ENCODE measurements at places on chromosomes 1 and 21.

DNA sequence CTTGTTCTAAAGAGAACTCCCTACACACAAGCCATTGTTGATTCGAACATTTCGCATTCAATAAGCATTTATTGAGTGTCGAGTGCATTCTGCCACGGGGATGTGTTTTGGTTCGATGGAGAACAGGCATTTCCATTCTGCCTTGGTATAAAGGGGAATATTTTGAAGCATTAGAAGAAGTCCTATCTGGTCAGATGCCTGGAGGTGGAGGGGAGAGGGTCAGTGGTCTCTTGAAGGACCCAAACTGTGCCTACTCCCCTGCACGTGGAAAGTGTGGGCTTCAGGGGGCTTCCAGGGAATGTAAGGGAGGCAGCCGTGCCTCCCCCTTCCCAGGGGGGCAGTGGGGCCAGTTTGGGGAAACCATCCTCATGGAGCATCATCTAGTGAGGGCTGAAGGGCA lies 8.3 kb downstream of the AJAP1 start:
- no peak for DNase-seq

DNA sequence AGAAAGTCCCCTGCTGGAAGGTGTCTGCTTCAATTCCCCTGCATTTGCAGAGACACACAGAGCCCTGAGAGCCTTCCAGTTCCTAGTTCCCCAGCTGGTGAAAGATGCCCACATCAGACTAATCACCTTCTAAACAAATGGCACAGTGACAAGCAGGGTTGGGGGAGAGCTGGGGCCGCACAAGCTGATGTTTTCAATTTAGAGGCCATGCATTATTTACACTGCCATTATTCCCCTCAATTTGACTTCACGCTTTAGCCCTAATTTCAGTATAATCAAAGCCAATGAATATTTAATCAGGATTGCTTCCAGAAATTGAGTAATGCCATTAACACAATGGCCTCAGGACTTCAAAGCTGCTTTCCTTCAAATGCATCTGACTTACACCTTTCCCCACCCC lies 81.5 kb downstream of the BEND5 start:
- no peak for DNase-seq

GRCh38 chr1:155086128-155086741 lies 7.6 kb downstream of the EFNA3 start:
- peak; percentile 84 for DNase-seq

GRCh38 chr1:151477066-151477465 lies 17.8 kb upstream of the POGZ start:
- DNase-seq = no peak

DNA sequence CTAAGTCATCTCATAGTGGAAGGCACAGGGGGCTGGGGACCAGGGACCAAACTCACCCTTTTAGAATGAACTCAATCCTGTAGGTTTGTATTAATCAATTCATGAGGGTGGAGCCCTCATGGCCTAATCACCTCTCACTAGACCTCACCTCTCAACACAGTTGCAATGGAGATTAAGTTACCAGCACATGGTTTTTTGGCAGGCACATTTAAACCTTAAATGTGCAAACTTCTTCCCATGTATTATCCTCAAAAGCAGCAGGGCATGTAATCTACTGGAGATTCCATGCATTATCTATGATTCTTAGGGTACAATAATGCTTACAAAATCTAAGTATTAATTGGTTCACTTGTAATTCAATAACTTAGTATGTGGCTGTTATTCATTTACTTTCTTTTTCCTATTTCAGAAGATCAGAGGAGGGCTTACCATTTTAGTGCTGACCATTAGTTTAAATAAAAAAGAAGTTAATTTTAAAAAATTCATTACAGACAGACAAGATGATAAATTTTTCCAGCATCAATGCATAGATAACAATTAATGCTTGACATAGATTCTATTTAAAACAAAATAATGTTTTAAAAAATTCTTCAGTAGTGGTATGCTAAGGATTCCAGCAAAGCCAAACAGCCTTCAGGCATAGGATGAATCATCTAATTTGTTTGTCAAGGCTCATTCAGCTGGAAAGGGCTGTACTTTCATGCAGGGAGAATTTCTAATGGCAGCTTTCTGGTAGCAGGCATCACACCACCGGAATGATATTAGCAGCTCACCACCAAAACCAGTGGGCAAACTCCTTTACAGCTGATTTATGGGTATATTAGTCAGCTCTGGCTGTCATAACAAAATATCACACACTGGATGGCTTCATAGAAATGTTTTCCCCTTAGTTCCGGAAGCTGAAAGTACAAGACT lies 124.6 kb upstream of the ZNF648 start:
- DNase-seq = no peak

- no peak for DNase-seq
Observed at GRCh38 chr21:39972976-39973770, 105.9 kb downstream of the PCP4 start.

DNA sequence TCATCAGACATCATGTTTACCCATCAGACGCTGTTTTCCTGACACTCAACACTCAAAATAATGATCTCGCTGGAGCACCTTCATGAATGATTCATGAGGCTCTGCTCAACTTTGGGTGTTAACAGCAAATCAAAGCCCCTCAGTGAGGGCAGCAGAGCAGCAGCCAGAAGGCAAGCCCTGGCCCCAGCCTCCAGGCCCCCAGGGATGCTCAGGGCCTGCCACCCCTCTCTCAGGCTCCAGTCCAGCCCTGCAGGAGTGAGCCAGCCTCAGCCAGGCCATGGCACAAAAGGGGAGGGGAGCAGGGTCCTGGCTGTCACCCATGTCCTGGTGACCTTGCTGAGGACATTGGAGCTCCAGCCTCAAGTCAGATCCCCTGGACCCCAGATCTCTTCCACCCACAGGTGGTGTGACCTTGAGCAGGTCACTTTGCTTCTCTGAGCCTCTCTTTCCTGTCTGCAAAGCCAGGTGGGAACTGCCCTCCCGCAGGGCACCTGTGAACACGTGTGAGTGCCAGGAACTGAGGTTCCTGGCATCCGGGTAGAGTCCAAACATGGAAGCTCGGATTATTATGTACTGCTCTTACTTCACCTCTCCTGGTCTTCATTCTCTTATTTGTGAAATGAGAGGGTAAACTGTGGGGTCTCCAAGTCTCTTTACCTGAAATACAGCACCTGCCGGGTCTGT lies 161.6 kb upstream of the VAMP3 start:
- no peak for DNase-seq

DNA sequence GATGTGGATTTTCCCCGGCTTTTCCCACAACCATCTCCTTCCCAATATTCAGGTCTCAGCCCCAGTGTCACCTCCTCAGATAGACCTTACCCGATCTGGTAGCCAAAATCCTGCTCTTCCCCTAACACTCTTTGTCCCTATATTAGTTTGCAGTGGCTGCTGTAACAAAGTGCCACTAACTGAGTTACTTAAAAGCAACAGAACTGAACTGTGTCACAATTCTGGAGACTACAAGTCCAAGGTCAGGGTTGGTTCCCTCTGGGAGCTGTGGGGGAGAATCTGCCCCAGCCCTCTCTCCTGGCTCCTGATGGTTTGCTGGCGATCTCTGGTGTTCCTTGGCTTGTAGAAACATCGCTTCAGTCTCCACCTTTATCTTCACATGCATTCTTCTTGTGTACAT lies 64.0 kb downstream of the NENF start:
- DNase-seq = no peak

GRCh38 chr1:210557426-210558077 lies 228.8 kb downstream of the HHAT start:
- DNase-seq = no peak

DNA sequence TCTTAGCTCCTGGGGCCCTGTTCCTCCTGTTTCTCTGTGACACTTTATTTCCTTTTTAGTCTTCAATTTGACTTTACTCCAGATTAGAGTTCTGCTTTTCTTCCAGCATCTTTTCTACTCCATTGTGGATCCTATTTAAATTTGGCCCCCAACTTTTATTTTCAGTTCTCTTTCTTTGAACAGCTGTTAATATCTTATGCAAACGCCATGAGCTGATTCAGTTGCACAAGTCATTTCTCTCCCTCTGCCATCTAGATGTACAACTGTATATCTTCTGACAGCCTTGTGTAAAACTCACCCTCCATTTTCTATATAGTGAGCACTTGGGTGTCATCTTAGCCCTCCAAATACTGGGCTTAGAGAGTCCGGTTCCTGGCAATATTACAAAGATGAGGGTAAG lies 42.2 kb downstream of the SPATA17 start:
- DNase-seq = no peak

DNA sequence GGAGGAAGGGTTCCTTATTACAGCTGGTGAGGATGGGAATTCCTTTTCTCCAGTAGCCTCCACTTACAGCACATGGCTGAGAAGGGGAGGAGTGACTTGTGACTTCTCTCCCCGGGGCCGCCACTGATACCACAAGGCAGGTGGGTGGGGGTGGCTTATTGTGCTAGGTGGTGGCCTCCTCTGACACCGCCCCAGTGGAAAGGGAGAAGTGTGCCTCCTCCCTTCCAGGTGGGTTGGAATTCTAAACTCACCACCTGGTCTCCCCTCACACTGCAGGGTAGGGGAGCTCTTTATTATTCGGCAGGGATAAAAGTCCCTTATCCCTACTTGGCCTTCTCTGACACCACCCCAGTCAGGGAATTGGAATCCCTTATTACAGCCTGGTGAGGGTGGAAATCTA lies 89.5 kb downstream of the CCDC30 start:
- DNase-seq = no peak

DNA sequence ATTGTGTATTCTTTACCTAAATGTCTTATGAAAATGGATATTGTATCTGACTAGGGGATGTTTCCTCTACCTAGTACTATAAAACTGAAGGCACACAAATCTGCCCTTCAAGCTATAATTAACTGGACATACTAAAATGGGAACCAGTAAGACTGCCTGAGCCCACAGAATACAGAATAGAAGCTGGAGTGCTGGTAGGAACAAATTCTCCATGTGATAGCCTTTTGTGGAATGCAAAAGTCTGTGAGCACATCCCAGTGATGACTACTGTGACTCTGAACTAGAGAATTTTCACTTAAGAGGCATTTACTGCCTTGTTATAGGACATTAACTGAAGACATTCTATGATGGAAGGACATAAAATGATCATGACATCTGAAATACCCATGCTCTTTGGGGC lies 30.3 kb downstream of the KIFAP3 start:
- no peak for DNase-seq

DNA sequence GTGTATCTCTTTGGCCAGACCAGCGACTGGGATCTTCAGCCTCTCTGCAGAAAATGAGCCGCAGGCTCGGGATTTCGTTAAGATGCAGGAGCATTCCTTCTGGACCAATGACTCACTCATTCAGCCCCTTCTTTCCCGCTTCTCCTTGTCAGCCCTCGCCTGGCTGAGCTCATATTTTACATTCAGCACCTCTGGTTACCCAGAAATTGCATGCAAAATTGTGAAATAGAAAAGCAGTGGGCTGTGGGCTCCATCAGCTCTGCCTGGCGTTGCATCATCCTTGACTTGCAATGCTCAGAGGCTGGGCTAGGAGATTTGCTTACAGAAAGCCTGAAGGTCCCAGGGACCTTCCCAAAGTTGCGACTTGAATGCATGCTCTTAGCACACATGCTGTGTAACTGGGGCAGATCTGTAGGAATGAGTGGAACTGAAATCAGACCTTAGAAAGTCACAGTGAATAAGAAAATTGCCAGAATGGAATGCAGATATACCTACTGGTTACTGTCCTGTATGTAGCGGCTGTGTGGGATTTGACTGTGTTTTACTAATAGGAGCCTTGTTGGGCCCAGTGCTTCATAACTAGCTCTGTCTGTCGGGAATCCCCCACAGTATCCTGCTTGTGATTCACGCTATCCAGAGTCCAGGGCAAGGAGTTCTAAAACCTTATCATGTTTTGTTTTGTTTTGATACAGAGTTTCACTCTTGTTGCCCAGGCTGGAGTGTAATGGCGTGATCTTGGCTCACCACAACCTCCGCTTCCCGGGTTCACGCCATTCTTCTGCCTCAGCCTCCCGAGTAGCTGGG lies 444.8 kb downstream of the KIF26B start:
- DNase-seq = no peak

- peak; percentile 20 for DNase-seq
Observed at GRCh38 chr1:71049951-71050598, 2.5 kb upstream of the PTGER3 start.

- no peak for DNase-seq
Observed at GRCh38 chr1:18949686-18950400, 6.6 kb downstream of the IFFO2 start.

DNA sequence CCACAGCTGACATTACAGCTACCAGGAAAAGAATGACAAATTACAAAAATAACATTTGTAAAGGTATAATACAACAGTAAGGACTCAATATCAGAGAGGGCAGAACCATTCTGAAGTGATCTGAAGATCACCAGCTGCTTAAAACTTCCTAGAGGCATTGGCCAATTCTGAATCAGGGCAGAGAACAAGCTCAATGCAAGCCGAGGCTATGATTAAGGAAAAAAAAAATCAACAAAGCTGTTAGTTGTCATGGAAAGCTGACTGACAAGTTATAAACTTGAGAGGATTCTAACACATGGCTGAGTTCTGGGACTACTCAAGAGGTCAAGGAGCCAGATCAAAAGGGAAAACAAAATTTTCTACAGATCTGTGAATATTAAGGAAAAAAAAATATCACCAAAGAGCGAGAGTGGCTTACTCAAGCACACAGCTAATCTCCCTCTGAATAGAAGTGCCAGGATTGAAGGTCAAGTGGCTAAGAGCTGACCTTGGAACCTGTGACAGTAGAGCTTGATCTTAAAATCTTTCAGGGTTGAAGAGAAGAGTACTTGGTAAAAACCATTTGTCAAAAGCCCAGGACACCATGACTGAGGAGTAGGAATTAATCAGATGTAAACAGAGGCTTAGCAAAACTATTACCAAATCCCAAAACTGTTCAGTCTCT lies 383.4 kb downstream of the USP25 start:
- no peak for DNase-seq

GRCh38 chr1:61436491-61437120 lies 288.3 kb downstream of the TM2D1 start:
- DNase-seq = no peak

DNA sequence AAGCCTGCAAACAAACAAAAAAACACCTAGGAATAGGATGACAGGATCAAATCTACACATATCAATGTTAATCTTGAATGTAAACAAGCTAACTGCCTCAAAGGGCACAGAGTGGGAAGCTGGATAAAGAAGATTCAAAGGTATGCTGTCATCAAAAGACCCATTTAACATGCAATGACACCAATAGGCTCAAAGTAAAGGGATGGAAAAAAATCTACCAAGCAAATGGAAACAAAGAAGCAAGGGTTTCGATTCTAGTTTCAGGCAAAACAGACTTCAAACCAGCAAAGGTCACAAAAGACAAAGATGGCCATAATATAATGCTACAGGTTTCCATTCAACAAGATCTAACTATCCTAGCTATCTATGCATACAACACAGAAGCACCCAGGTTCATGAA lies 16.2 kb upstream of the OR2T10 start:
- no peak for DNase-seq

- DNase-seq = no peak
Observed at GRCh38 chr1:180384286-180385005, 117.9 kb downstream of the ACBD6 start.

All from progenitor cell of endocrine pancreas (in vitro differentiated cells).